ENCODE measurements at places on chromosomes 4 and X.

DNA sequence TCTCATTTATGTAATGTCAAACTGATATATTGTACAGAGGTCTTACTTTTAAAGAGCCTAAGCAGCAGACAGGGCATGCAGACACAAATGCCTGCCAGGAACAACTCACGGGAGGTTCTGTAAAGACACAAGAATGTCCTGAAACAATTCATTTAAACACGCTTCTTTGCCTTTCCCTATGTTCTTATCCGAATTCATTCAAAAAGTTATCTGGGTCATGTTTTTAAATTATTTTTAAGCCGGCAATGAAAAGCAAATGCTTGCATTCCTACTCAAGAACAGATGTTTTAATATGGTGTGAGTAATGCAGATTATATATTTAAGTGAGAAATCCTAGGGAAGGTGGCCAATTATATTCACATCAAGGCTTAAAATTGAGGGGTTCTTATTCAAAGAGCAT lies 192.6 kb downstream of the PDGFC start:
- DNase-seq: no peak

- no peak for DNase-seq
Observed at GRCh38 chr4:65580551-65580950, 89.7 kb downstream of the EPHA5 start.

DNA sequence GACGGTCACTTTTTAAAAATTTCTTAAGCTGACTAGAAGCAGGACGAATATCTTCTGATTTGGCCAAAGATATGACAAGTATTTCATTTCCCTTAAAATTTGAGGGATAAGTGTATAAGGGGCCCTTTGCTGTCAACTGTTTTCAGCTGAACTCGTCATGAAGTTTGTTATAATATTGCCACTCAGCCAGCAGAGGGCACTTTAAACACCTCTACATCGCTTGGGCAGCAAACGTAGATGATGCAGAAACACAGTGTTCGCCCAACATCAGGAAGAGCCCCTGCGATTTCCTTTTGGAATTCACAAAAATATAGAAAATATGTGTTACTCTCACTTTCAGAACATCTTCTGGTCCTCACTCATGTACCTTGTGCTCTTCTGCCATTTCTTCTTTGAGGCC lies 435.7 kb upstream of the FMR1 start:
- no peak for DNase-seq

GRCh38 chr4:57448452-57448851 lies 338.3 kb upstream of the IGFBP7 start:
- DNase-seq: no peak
